Upper lobe of right lung (tissue), 1 donor: ENCODE measurements at places on chromosomes 12 and 14. TPM values are rescaled to one million over a fixed set of nuclear protein-coding genes. Genes with fewer than 3 reads are reported as not detected.
A peak's percentile ranks its signal among the peaks of the same experiment; 100 is the strongest.

- H3K27me3 ChIP-seq: no peaks in the 10 kb centered on the region
- H3K4me3 ChIP-seq: no peak overlapping the region
- no peak overlapping the region for H3K27ac ChIP-seq
- no peak for DNase-seq
- H3K36me3 ChIP-seq: no peaks in the 10 kb centered on the region
- H3K4me1 ChIP-seq: no peaks in the 10 kb centered on the region
These were observed 219.2 kb downstream of the PDZRN4 start for GRCh38 chr12:41407232-41407799.

- H3K36me3 ChIP-seq: no peaks in the 10 kb centered on the region
- H3K27ac ChIP-seq: no peak overlapping the region
- no peak overlapping the region for H3K4me3 ChIP-seq
- no peaks in the 10 kb centered on the region for H3K27me3 ChIP-seq
- no peaks in the 10 kb centered on the region for H3K4me1 ChIP-seq
These were observed 687.5 kb upstream of the TMEM132C start for GRCh38 chr12:127579446-127579845.

- H3K4me1 ChIP-seq: no peaks in the 10 kb centered on the region
- H3K36me3 ChIP-seq: peaks cover 19% of the 10 kb centered on the region
- no peaks in the 10 kb centered on the region for H3K27me3 ChIP-seq
- DNase-seq: no peak
- no peak overlapping the region for H3K27ac ChIP-seq
- H3K4me3 ChIP-seq: no peak overlapping the region
These were observed 226.8 kb upstream of the RGS6 start for GRCh38 chr14:71705460-71705859.

The RTN1 gene
- total RNA-seq: 9.6 TPM

The SIX6 gene
- total RNA-seq: not detected

The EGLN3 gene
- 7.6 TPM for total RNA-seq

The ANP32D gene
- total RNA-seq: 0.43 TPM

GRCh38 chr12:88782351-88782750, 202.1 kb upstream of the KITLG start:
- H3K27ac ChIP-seq: no peak overlapping the region
- no peak overlapping the region for H3K4me3 ChIP-seq
- no peak for DNase-seq
- no peaks in the 10 kb centered on the region for H3K36me3 ChIP-seq

- H3K36me3 ChIP-seq: no peaks in the 10 kb centered on the region
- H3K27ac ChIP-seq: no peak overlapping the region
- no peaks in the 10 kb centered on the region for H3K4me1 ChIP-seq
These were observed 821.3 kb upstream of the TMEM132C start for GRCh38 chr12:127445581-127446139.

DNA sequence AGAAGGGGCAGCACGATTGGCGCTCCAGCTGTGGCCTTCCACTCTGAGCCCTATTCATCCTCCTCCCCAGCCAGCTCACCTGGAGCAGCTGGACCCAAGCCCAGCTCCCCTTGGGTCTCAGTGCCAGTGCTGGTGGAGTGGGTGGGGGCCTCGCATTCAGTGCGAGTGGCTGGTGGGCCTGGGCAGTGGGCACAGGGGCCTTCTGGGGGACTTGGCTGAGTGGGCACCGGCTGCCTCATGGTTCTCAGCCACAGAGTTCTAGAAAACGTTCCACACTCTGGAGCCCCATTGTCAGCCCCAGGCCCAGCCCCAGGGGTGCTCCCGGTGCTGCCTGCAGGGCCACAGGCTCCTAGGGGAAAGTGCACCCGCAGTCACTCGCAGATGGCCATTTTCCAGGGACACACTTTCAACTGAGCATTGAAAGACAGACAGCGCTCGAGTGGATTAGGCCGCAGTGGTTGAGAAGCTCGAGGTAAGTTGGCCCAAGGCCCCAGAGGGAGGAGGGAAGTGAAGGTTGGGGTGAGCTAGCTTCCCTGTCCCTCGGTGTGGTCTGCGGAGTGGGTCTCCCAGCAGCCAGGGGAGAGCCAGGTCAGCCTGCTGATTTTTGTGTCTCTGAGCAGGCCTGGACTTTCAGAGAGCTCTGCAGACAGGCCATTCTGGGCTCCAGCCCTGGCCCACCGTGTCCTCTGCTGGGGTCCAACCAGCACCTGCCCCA, 3.8 kb downstream of the CLBA1 start:
- H3K27ac ChIP-seq: no peak overlapping the region
- H3K36me3 ChIP-seq: no peaks in the 10 kb centered on the region
- H3K27me3 ChIP-seq: no peaks in the 10 kb centered on the region
- peaks cover 12% of the 10 kb centered on the region for H3K4me1 ChIP-seq
- no peak overlapping the region for H3K4me3 ChIP-seq

The COX14 gene
- total RNA-seq: 68.5 TPM

- H3K4me3 ChIP-seq: no peak overlapping the region
- H3K4me1 ChIP-seq: no peaks in the 10 kb centered on the region
- no peaks in the 10 kb centered on the region for H3K36me3 ChIP-seq
These were observed 200.4 kb downstream of the PIK3C2G start for GRCh38 chr12:18461758-18462157.

DNA sequence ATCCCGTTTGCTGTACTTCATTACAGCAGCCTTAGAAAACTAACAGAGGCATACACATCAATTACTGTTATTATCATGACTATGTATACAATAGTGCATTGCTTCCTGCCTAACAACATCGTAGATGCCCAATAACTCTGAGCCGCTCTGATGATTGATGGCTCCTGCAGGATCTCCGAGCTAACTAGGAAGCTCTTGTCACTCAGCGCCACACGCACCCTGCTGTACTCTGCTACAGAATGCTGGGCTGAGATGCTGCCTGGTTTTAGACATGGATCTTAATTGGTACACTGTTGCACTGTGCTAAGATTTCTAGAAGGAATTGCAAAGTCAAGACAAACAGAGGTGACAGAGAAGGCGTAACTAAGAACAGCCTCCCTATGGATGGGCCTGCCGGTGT, 169.3 kb downstream of the SLC15A4 start:
- H3K36me3 ChIP-seq: no peaks in the 10 kb centered on the region
- H3K27me3 ChIP-seq: no peaks in the 10 kb centered on the region
- H3K4me1 ChIP-seq: no peaks in the 10 kb centered on the region
- no peak overlapping the region for H3K27ac ChIP-seq
- no peak overlapping the region for H3K4me3 ChIP-seq
- no peak for DNase-seq

DNA sequence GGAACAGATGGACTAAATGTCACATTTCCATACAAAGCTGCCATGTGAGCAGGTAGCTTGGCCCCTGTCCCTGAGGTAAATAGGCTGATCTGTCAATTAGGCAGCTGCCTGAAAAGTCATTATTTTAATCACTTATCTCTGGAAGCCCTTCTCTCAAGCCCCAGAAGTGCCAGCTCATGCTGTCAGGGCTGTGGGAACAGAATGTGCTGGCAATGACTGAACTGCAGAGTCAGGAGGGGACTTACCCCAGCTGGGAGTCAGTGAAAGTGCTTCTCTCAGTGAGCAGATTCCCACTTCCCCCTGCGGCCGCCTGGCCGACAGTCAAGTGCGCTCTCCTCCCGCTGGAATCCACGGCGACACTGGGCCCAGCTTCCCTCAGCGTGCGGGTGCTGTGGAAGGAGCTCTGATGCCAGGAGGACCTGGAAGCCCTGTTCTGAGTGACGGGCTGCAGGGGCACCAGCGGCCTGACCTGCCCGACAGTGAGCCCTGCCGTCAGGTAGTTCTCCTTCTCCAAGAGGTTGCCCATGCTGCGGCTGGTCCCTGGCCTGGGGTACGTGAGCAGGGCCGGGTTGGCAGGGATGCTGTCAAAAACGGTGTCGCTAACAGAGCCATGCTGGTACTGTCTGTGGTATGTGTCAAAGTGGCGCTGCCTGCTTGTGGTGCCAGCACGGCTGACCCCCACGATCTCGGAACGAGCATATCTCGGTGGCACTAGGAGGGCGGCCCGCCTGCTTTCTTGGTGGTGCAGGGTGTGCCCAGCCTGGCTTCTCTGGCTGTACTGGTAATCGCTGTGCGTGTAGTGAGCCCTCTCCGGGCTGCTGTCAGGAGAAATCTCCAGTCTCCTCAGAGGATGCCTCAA, 18.7 kb downstream of the PKP2 start:
- no peak overlapping the region for H3K4me3 ChIP-seq
- no peak for DNase-seq
- H3K27ac ChIP-seq: no peak overlapping the region
- H3K4me1 ChIP-seq: no peaks in the 10 kb centered on the region
- no peaks in the 10 kb centered on the region for H3K36me3 ChIP-seq

DNA sequence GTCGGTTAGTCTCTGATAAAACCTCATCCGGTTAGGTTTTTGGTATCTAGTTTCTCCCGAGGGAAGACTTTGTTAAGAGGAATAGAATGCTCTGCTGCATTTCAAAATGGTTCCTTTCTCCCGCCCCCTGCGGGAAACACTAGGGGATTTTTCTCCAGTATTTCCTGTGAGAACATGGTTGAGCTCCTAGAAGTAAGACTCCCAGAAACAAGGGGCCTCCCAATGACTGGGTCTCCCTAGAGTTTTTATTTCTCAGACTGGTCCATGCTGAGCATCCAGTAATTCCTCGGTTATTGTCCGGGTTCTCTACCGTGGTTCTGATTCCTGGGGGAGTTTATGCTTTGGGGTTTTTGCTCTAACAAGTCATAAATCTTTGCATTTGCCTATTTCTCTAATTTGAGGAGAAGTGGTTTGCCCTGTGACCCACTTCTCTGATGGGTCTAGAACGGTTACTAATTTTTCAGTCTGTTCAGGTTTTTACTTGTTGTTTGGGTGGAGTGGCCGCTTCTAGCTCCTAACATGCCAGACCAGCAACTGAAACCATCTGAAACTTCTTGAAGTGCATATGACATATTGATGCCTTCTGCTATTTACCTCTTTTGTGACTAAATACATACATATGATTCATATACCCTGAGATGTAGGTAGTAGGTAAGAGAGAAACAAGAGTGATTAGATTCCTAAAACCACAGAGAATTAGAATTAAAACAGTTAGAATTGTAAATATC, 25.1 kb downstream of the TESPA1 start:
- H3K36me3 ChIP-seq: no peaks in the 10 kb centered on the region
- no peak overlapping the region for H3K27ac ChIP-seq
- H3K4me3 ChIP-seq: no peak overlapping the region
- H3K27me3 ChIP-seq: peaks cover 8% of the 10 kb centered on the region
- no peak for DNase-seq

The DPPA3 gene
- total RNA-seq: not detected

DNA sequence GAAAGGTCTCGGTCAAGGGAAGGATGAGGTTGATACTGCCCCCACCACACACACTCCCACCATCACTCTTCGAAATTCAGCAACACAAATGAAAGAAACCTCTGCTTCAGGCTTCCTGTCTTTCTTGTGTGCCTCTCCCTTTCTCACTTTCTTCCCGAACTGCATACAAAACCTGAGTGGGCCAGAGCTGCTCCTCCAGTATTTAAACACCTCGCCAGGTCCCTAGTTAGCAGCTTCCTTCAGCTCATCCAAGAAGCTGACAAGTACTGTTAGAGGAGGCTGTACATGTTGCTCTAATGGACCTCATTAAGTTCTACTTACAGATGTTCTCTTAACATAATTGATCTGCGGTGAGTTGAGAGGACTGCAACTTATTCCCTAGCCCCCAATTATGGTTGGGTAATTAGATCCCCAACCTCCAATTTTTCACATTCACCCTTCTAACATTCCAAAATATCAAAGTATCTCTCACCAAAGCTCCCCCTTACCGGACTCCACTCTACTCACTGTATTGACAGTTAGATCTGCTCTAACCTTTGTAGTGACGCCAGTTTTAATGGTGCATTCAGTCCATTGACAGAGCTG, 4.1 kb upstream of the LMO3 start:
- H3K4me3 ChIP-seq: peak overlapping the region; percentile 54
- no peaks in the 10 kb centered on the region for H3K36me3 ChIP-seq
- H3K27me3 ChIP-seq: no peaks in the 10 kb centered on the region
- no peaks in the 10 kb centered on the region for H3K4me1 ChIP-seq
- no peak for DNase-seq

DNA sequence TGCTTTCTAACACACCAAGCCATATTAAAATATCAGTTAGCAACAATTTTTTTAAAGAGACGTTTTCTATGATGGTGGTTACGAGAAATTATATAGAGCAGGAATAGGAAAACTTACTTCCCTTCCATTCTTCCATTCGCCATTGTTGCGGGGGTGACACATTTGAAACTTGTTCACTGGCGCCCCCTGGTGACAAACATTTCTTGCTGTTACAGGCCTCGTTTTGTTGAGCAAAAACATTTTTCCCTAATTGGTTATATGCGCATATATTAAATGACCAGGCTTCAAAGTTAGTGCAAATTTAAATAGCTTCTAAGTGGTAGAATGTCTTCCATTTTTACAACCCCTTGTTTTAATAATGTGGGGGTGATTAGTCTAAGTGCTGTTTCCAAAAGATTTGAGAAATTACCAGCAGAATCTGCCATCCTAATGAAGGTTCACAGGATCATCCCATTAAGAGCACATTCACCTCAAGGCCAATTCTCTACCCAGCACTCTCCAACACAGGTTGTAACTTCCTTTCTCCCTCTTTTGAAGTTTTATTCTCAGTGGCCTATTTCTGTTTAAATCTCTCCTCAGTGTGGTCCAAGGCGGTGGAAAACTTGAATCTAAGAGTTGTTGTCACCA, 1124.7 kb downstream of the FLRT2 start:
- no peaks in the 10 kb centered on the region for H3K27me3 ChIP-seq
- H3K36me3 ChIP-seq: no peaks in the 10 kb centered on the region
- no peak overlapping the region for H3K27ac ChIP-seq
- no peaks in the 10 kb centered on the region for H3K4me1 ChIP-seq

The NR4A1 gene
- 67.0 TPM for total RNA-seq

The TTC7B gene
- 41.5 TPM for total RNA-seq
